ENCODE measurements at places on chromosomes 5 and 9.

- DNase-seq, result no peak
These were observed 20.6 kb downstream of the NTNG2 start for GRCh38 chr9:132182314-132183091.

GRCh38 chr5:167912941-167913665 is 378.3 kb upstream of the WWC1 start:
- DNase-seq, result no peak

DNA sequence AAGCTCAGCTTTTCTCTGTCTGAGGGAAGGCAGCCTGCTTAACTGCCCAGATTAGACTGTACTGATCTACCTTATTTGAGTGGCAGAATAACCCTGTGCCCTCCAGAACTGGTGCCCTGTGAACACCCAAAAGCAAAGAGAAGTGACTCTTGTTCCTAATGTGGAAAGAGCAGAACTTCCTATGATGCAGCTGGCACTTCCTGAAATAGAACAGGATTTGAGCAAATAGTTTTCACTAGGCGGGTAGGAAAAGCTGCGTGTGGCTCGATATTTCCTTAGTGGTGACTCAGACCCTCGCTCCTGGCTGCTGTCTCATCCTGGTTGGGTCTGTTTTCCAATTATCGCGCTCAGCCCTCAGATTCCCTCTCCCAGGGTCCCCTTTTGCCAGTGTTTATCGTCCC is 89.9 kb downstream of the SH3TC2 start:
- peak; percentile 83 for DNase-seq

- DNase-seq, result no peak
These were observed 17.4 kb upstream of the OBP2B start for GRCh38 chr9:133226219-133227171.

GRCh38 chr5:72860499-72860898 is 44.0 kb downstream of the TNPO1 start:
- no peak for DNase-seq

- no peak for DNase-seq
These were observed 117.0 kb downstream of the ERCC6L2 start for GRCh38 chr9:95992536-95992935.

DNA sequence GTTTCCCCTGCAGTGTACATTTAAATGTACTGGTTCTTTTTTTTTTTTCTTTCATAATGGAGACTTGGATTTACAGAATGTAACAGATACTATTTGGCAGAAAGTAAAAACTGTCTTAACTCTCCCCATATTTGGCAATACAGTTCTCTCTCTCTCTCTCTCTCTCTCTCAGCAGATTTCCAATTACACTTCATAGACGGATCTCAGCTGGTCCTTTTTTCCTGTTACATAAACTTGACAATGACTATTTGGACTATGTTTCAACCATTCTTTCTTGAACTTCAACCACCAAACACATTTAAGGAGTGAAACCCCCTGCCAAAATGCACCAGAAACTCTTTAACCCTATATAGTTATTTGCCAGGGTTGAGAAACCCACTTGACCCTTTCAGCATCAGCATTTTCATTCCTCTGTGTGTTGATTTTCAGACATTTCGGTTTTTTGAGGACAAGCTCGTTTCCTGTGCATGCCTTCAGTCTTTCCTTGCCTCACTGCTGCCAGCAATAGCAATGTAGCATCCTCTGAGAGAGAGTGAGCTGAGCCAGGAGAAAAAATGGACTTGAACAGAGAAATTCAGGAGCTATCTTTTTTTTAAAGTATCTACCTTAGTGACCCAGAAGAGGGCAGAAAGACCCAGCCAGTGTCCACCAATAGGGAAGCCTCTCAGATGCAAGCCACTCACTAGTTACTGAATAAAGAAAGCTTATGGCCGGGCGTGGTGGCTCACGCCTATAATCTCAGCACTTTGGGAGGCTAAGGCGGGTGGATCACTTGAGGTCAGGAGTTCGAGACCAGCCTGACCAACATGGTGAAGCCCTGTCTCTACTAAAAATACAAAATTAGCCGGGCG is 26.0 kb upstream of the GNA14 start:
- DNase-seq, result no peak

DNA sequence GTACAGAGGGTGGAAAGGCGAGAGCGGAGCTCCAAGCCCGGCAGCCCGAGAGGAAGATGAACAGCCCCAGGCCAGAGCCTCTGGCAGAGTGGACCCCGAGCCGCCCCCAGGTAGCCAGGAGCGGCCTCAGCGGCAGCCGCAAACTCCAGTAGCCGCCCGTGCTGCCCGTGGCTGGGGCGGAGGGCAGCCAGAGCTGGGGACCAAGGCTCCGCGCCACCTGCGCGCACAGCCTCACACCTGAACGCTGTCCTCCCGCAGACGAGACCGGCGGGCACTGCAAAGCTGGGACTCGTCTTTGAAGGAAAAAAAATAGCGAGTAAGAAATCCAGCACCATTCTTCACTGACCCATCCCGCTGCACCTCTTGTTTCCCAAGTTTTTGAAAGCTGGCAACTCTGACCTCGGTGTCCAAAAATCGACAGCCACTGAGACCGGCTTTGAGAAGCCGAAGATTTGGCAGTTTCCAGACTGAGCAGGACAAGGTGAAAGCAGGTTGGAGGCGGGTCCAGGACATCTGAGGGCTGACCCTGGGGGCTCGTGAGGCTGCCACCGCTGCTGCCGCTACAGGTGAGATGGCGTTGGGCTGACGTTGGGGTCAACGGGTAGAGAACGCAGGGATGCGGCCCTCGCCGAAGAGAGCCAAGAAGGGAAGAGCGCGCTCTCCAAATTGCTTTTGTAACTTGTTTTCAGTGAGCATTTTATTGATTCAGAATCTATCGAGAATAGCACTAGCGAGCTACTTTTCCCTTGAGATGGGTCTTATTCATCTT is at the start of gene PTGER4:
Gene PTGER4, plus strand, starts transcription at position 3 of the 769 bp plus-strand sequence. CDS start 1,079 bp downstream, outside the sequence.
- DNase-seq, result peak; percentile 75

DNA sequence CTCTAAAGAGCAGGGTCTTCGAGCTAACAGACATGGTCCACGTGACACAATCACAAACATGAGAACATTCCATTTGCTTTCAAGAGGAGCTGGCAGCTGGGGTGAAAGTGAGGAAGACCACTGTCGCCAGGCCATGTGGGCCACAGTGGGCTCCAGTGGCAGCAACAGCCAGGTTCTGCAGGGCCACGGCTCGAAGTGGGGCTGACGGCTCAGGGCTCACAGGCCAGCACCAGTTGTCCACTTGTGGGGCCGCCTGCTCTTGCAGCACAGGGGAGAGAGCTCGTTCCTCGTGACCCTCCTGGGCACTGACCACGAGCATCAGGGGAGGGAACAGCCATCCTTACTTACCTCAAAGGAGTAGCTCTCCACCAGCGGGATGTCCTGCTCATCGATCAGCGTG is 2.0 kb downstream of the ZMYND19 start:
- DNase-seq, result no peak

Data from RWPE2 (cell line).